NCI-H526 (cell line): ENCODE measurements at places on chromosomes 5 and 9.

DNA sequence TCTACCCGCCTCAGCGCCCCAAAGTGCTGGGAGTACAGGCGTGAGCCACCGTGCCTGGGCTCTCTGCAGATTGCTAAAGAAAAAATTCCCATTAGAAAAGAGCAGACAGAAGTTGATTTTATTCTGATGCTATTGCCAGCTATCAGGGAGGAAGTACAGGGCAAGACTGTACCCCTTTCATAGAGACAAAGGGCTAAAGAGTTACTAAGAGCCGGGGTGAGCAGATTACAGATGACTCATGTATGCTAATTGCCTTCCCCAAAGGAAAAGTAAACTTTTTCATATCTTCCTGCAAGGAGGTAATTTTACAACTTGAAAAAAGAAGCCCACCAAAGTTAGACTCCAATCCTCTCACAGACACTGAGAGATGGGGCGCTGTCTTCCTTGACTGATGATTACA lies 42.3 kb upstream of the MCTP1 start:
- no peak for DNase-seq

DNA sequence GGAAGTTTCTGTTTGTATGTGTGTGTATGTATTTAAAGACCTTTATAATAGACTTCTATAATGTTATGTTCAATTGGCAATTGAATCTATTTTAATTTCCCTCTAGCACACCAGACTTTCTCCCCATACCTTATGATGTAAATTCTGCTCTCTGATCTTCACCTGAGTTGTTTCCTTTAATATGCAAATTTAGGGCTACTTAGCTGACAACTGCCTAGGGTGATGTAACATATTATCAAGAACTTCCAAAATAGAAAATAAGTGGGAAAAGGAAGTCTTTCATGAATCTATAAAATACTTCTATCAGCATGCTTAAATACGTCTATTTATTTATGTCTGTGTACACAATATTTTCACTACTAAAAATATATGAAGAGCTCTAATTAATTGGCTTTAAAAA lies 923.5 kb upstream of the CDH10 start:
- DNase-seq = no peak

- DNase-seq = no peak
These were observed 107.0 kb downstream of the ZNF354C start for GRCh38 chr5:179166886-179167841.

- DNase-seq = no peak
These were observed 221.2 kb upstream of the IRX4 start for GRCh38 chr5:2103940-2104339.

GRCh38 chr5:14108170-14108996 lies 34.8 kb upstream of the TRIO start:
- DNase-seq = no peak

DNA sequence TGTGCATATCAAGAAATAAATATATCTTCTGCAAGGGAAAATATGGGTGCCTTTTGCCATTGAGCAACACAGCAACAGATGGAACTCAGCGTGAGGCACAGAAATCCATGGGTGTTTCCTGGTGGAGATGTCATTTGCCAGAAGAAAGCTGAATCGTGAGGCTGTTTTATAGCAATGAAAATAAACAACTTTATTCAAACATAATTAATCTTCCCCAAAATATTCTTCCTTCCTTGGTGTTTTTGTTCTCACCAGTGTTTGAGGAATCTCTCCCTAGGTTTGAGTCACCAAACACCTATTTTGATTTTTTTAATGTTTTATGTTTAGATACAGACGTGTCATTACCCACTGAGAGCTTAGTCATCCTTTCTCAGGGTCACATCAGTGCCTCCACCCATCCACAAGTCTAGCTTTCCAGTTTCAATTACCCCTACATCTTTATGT lies 65.8 kb upstream of the PAPPA start:
- no peak for DNase-seq

- DNase-seq = no peak
These were observed 635 bp downstream of the NAA35 start for GRCh38 chr9:85941622-85941940.

GRCh38 chr9:3743901-3744413 lies 218.2 kb upstream of the RFX3 start:
- no peak for DNase-seq

DNA sequence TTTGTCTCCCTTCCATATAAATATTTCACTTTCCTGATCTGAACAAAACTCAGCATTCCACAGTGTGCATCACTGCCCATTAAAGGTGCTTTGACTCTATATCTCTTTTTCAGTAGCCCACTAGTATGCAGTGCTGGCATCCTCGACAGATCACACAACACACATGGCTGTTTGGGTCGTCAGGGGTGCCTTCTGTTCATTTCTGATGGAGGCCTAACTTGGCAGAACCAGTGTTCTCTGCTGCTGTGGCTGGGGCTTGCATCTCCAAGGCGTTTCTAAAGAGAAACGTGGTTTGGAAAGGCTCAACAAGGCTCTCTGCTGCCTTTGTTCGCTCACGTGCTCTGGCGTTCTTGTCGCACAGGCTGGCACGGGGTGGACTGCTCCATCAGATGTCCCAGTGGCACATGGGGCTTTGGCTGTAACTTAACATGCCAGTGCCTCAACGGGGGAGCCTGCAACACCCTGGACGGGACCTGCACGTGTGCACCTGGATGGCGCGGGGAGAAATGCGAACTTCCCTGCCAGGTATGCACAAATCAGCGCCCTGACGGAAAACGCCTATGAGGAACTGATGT lies 97.7 kb upstream of the PRRC1 start:
- DNase-seq = no peak

GRCh38 chr5:144944936-144945335 lies 774.3 kb downstream of the KCTD16 start:
- DNase-seq = no peak

GRCh38 chr9:81103597-81104471 lies 585.5 kb downstream of the TLE1 start:
- no peak for DNase-seq

GRCh38 chr9:77085416-77085815 lies 66.0 kb downstream of the FOXB2 start:
- DNase-seq = no peak

- peak; percentile 35 for DNase-seq
These were observed 106.6 kb downstream of the SIL1 start for GRCh38 chr5:139091439-139092156.

- no peak for DNase-seq
These were observed 11.2 kb downstream of the SLC22A4 start for GRCh38 chr5:132305420-132305819.

- DNase-seq = no peak
These were observed 6.6 kb downstream of the ELAVL2 start for GRCh38 chr9:23819403-23819802.

DNA sequence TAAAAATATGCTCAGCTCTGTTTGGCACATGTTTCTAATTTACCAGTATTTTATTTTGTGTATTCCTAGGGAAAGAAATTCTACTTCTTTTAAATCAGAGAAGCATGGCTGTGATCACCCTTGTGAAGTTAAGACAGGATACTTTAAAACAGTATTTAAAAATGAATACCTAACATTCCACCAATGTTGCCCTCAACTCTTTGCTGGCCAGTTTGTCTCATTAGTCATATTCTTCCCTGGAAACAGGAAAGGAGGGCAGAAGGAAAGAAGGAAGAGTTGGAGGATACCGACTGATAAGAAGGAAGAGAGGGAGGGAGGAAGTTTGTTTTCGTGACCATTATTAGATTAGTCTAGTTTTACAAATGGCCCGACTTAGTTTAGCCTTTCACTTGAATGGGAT lies 137.4 kb downstream of the PLK2 start:
- no peak for DNase-seq

DNA sequence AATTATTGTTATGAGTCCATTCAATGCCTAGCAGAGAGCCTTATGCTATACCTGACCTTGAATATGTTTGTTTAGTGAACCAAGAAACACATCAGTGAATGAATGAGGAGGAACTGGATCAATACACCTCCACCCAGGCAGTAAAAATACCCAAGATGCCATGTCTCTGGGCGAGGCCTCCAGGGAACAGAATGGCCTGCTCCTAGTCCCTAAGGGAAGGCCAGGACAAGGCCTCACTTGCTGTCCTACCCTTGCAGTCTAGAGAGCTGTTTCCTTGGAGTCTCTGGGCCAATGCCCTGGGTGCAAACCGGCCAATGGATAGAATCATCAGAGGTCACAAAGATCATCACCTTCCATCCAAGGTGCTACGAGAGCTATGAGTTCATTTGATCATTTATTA lies 26.1 kb downstream of the TNIP1 start:
- DNase-seq = no peak

DNA sequence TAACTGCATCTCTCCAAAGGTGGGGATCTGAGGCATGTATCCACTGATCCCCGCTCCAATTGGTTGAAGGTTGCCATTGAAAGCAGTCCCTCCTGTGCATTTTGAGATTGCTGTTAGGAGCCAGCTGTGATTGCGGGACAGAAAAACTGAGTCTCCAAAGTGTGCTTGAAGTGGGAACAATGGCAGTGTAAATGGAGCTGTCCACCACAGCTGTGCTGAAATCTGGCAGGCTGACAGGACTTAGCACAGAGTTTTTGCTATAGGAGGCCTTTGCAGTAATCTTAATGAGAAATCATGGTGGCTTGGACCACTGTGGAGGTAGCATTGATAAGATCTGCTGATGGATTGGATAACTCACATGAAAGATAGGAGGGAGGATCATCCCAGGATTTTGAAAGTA lies 3.3 kb downstream of the RNF20 start:
- no peak for DNase-seq

GRCh38 chr5:177994063-177994462 lies 2.0 kb downstream of the PROP1 start:
- DNase-seq = no peak
